ENCODE measurements at places on chromosomes 4 and X.

DNA sequence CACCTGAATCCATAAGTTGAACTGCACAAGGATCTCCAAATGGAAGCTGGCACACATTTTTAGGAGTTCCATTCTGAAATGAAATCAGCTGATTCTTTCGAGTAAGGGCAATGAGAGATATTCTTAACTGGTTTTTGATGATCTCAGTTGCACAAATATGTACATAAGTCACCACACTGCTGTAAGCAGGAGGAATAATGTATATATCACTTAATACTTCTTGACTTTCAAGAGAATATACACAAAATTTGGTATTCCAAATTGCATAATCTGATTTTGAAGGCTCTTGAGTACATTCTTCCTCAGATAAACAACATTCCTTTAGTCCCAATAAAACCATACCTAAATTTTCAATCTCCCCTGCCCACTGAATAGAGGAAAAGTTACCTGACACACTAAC, 8.2 kb downstream of the FANCB start:
- no peak for DNase-seq

DNA sequence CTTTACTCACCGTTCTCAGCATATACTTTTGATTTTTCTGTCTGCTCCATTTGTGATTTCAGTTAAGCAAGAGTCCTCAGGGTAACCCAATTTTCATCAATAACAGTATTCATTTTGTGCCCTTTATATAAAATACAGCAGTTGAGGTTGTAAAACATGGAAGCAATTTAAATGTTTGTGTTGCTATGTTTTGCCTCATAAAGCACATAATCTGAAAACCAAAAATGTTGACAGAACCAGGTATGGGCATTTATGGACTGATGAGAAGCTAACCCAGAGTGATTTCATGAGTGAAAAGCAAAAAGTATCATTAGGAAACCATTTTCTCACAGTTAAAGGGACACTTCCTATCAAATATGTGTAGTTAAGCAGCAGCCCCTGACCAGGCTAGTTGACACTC, at the start of gene ASIC5:
ASIC5 (minus strand) TSS at position 101 of the 400 bp plus-strand sequence; CDS start at position 50, 51 bp downstream.
- no peak for DNase-seq

DNA sequence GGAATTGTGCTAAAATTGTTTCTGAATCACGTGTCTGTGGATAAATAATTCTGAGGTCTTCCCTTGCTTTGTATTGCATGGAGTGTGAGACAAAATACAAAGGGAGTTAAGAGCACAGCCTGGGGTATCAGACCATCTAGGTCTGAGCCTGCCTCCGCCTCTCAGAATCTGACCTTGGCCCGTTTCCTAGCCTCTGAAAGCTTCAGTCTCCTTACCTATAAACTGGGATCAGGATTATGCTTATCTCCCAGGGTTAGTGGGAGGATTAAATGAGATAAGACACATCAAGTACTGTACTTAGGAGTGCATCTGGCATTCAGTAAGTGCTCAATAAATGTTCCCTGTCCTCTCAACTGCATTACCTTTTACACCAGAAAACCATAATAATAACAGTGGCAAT, 140.6 kb upstream of the TENM3 start:
- no peak for DNase-seq

DNA sequence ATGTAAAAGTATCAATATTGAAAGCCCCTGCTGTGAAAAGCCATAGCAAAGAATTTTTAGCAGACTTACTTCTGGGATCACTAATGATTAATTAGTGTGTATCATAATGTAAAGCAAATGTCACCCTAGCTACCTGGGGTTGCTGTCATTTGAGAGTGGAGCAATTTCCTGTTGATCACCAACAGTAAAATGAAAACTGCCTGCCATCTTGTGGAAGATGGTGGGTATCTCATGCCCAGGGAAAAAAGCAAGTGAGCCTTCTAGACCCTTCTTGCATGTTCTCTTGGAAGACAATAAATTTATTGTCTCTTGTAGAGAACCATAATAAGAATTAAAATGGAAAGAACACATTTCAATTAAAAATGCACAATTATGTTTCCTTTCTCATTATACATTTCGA, 360.2 kb downstream of the ZIC3 start:
- DNase-seq, result no peak

GRCh38 chr4:26239801-26240200, 81.0 kb upstream of the RBPJ start:
- no peak for DNase-seq

- no peak for DNase-seq
Measured at GRCh38 chrX:8027827-8028226, 100.6 kb upstream of the PNPLA4 start.

DNA sequence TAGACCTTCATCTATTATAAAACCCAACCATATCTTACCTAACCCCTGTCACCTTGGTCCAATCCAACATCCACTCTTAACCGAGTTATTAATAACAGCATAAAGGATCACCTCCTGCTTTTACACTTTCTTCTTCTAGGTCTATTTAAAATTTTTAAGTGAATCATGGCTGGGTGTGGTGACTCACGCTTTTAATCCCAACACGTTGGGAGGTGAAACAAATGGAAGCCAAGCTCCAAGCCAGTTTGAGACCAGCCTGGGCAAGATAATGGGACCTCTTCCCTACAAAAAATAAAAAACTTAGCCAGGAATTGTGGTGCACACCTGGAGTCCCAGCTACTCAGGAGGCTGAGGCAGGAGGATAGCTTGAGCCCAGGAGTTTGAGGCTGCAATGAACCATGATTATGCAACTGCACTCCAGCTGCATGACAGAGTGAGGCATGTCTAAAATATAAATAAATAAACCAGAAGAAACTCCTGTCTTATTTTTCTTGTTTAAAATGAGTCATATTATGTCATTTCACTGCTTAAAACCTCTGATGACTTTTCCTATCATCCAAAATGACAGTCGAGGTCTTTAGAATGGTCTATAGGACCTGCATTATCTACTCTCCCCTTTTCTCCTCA, 188.4 kb downstream of the GASK1B start:
- DNase-seq, result no peak

DNA sequence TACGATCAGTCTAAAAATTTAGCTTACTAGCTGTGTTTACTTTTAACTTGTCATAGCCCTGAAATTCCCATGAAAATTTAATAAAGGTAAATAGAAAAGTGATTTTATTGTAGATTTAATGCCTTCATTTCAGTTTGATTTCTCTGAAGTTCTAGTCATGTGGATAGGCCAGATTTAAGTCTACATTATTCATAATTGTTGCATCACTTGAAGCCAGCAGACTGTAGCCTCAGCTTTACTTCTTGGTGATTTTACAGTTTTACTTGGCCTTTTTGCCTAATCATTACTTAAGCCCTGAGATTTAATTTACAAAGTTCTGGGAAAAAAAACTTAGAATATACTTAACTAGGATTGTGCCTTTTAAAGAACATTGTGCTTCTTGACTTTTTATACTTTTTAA, 73.5 kb upstream of the FHDC1 start:
- no peak for DNase-seq

DNA sequence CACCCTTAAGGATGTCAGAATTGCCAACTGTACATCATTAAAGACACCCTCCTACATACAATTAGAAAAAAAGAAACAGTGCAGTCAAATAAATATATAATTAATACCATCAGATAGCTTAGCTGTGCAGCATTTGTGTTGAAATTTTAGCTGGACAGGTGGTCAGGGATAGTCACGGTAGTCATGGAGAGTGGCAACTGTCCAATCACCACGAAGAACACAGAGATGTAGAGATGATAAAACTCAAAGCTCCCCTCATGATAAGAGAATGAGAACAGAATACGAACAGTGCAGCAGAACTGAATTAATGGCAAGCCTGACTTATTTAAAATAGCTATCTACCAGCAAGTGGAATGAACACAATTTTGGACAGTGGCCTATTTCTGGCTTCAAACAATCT, 27.2 kb downstream of the SLC39A8 start:
- DNase-seq, result no peak

GRCh38 chrX:72687396-72687795, 26.7 kb downstream of the PHKA1 start:
- DNase-seq, result no peak

DNA sequence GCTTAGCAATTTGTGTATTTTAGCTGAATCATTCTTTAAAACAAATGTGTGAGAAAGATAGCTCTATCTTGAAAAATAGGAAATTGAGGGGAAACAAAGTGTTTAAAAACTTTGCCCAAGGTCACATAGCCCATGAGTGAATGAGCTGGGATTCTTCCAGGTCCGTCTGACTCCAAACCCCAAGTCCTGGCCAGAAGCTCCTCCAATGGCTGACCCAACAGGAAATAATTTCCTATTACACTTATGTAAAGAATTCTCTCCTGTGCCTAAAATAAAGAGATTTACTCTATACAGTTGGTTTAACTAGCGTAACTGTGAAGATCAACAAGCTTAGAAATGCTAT, 287.6 kb downstream of the ARHGAP24 start:
- DNase-seq, result no peak

DNA sequence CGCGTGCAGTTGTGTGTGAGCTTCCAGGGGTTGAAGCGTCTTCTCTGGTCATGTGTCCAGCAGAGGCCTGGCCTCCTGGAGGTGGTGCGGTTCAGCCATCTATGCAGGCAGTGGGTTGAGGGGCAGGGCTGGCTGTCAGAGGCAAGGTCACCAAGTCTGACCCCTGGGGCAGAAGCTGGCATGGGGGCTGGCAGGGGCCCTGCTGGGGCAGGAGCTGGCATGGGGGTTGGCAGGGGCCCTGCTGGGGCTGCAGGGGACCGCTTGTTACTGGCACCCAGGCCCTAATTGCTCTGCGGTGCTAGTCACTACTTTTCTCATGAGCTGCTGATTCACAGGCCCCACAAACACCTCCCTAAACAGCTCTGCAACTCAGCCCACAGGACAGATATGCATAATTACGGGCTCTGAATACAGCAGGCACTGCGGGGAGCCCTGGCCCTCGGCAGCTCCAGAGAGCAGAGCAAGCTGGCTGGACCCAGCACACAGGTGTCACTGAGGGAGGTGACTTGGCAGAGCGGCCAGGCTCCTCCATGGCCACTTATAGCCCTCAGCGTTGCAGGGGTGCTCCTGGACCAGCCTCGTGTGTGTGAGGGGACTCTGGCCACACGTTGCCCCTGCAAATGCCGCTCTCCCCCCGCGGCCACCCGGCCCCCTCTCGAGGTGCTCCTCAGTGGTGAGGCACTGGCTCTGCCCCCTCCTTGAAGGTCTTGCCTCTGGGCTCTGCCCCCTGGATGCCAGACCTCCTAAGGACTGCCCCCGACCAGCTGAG, 32.7 kb downstream of the CPLX1 start:
- DNase-seq, result no peak

GRCh38 chr4:8391972-8392371, 48.6 kb downstream of the ACOX3 start:
- no peak for DNase-seq

DNA sequence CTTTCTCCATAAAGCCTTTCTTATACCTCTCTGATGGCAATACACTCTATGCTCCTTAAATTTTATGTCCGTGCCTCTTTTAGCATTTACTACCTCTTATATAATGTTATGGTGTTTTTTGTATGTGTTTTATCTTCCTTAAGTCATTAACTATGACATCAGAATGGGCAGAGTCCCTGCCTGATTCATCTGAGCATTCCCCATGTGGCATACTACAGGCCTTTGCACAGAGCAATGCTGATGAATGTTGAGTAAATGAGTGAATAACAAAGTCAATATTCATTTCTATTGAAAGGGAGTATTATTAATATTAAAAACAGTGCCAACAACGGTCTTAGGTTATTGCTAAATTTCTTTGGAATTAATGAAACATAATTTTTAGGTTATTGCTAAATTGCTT, 18.8 kb upstream of the RPS6KA3 start:
- DNase-seq, result no peak

GRCh38 chr4:16745009-16745635, 153.3 kb downstream of the LDB2 start:
- DNase-seq, result no peak

- no peak for DNase-seq
Measured at GRCh38 chr4:3440979-3441500, 728 bp upstream of the HGFAC start.

DNA sequence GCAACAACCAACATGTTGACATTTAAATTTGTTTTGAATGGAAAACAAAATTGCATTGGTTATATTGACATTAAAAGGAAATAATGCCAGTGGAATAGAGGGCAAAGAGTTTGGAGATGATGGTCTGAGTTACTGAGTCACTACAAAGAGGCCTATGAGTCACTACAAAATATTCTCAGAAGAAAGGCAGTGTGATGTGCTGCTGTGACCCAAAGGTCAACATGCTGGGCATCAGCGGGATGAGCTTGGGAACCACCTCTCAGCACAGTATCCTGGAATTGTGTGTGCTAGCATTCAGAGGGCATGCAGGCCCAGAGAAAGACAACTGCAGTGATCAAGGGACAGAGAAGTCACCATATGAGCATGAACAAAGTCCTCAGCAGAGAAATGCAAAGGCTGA, 2.8 kb downstream of the CMC4 start:
- DNase-seq, result no peak

GRCh38 chr4:182823576-182823975, 93.6 kb downstream of the DCTD start:
- no peak for DNase-seq

- no peak for DNase-seq
Measured at GRCh38 chr4:4758681-4759080, 100.8 kb upstream of the MSX1 start.

GRCh38 chrX:102739657-102740056, 19.1 kb downstream of the GPRASP3 start:
- no peak for DNase-seq

GRCh38 chrX:128781506-128781905, 729.3 kb upstream of the ACTRT1 start:
- DNase-seq, result no peak

- no peak for DNase-seq
Measured at GRCh38 chr4:174714393-174715211, 114.4 kb downstream of the GLRA3 start.

DNA sequence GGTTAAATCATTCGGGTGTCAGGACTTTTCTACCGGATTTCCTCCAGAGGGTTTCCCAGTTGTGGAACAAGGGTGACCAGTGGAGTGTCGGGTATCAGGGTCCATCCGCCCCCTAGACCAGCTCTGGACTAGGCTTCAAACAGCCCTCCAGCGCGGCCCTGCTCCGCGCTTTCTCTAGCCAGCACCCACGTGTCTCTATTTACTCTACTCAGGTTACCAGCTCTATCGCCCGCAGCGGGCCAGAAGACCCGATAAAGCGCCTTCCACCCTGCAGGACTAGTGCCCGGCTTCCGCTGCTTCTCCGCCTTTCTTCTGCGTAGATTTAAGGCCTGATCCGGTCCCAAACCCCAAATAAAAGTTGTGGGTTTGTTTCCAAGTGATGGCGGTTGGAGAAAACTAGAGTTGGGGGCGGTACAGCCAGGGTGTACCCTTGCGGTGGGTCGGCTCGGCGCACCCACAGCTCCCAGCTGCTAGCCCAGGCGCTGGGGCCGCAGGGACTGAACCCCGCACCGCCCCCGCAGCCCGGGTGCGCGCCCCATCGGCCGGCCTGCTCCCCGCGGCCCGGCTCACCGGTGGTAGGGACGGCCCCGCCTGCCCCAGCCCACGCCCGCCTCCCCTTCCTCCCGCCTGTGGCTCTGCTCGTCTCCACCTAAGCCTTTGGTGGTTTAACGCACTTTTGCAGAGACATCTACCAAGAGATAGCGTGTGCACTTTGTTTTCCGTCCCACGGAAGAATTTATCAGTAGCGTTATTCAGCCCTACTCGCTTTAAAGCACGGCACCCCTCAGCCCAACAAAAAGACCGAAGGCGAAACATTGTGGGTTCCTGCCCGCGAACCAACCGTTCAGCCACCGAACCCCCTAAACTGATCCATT, 2.1 kb downstream of the LEF1 start:
- DNase-seq, result peak; percentile 72

- no peak for DNase-seq
Measured at GRCh38 chr4:83281307-83281706, 3.3 kb downstream of the COQ2 start.
